ENCODE measurements at places on chromosomes 6 and 20.

DNA sequence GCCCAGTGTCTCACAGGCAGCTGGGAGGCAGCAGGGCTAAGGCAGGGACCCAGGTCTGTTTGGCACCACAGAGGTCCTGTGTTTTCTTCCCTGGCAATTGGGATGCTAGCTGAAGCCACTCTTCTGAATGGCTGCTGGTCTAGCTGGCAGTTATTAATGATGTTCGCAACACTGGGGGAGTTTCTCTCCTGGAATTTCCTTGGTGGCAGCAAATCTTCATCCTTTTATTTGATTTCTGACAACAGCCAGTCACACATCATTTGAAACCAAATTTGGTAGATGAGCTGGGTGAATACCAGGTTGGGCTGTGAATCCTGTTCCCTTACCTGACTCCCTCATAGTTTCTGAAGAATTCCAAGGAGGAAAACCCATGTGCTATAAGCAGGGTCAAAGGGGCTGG lies 40.8 kb upstream of the SLC4A11 start:
- H3K4me3 ChIP-seq: no peak overlapping the region
- peaks cover 13% of the 10 kb centered on the region for H3K36me3 ChIP-seq
- H3K4me1 ChIP-seq: peaks cover 3% of the 10 kb centered on the region

DNA sequence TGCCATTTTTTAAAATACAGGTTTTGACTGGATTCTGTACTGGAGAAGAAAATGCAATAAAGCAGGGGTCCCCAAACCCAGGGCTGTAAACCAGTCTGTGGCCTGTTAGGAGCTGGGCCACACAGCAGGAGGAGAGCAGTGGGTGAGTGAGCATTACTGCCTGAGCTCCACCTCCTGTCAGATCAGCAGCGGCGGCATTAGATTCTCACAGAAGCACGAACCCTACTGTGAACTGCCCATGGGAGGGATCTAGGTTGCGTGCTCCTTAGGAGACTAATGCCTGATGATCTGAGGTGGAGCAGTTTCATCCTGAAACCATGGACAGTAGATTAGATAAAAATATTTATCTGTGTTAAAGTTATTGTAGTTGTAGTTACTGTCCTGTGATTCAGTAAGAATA lies 21.1 kb upstream of the FBXO9 start:
- H3K4me1 ChIP-seq: peaks cover 21% of the 10 kb centered on the region
- no peak for DNase-seq
- H3K4me3 ChIP-seq: no peak overlapping the region
- H3K27me3 ChIP-seq: no peaks in the 10 kb centered on the region
- H3K27ac ChIP-seq: no peak overlapping the region
- H3K36me3 ChIP-seq: peaks cover 13% of the 10 kb centered on the region

GRCh38 chr6:75091467-75092190 lies 114.2 kb downstream of the COL12A1 start:
- no peak for DNase-seq
- H3K4me3 ChIP-seq: no peak overlapping the region
- H3K4me1 ChIP-seq: no peaks in the 10 kb centered on the region
- H3K27ac ChIP-seq: no peak overlapping the region
- no peaks in the 10 kb centered on the region for H3K36me3 ChIP-seq
- H3K27me3 ChIP-seq: peaks cover 4% of the 10 kb centered on the region

DNA sequence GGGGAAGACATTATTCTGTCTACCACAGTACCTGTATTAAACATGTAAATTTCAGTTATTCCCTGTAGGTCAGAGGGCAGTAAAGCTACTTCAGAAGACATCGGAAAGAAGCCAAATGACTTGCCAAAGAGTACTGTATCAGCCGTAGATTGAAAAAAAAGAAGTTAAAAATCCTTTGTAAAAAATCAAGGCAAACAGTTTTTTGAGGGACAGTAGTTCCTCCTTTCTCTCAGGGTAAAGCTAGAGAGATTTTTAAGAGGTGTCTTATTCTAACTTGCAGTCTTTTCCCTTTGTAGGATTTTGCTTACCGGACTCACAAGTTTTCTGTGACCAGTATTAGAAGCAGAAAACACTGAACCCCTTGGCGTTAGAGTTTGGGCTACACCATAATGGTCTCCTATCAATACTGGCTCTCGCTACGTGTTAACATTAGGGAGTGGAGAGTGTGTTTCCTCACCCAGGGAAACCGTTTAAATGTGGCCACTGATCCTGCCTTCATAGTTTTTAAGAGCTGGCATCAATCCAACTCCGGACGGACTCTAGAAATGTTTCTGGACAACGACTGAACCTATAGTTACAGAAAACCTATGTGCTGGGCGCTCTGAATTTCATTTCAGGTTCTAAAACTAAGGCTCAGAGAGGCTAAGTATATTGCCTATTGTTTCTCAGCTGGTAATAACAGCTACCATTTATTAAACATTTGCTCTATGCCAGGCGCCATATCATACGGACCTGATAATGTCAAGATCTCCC lies 1.3 kb upstream of the ASXL1 start:
- peak overlapping the region; percentile 95 for H3K27ac ChIP-seq
- H3K27me3 ChIP-seq: no peaks in the 10 kb centered on the region
- DNase-seq: no peak
- peak overlapping the region; percentile 96 for H3K4me3 ChIP-seq
- H3K36me3 ChIP-seq: no peaks in the 10 kb centered on the region
- peaks cover 25% of the 10 kb centered on the region for H3K4me1 ChIP-seq

GRCh38 chr6:20159781-20160540 lies 52.3 kb downstream of the MBOAT1 start:
- peaks cover 5% of the 10 kb centered on the region for H3K4me1 ChIP-seq
- H3K36me3 ChIP-seq: peaks cover 2% of the 10 kb centered on the region
- no peak for DNase-seq
- H3K27me3 ChIP-seq: no peaks in the 10 kb centered on the region
- H3K4me3 ChIP-seq: no peak overlapping the region

DNA sequence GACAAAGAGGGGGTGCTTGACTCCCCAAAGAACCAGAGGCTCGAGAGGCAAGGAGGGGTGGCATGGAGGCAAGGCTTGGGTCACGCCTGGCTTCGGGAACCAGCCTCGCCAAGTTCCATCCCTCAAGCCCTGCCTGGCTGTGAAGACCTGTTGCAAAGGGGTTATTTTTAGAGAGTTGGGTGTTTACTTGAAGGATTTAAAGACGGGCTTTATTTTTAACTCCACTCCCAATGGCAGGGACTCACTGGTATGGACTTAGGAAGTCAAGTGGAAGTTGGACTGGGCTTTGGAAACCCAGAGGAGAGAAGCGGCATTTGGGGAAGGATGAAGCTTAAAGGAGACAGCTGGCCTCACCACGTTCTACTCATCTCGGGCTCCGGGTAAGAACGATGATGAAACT lies 43.1 kb downstream of the JPH2 start:
- H3K27ac ChIP-seq: no peak overlapping the region
- no peak for DNase-seq
- peaks cover 3% of the 10 kb centered on the region for H3K4me1 ChIP-seq
- peaks cover 5% of the 10 kb centered on the region for H3K36me3 ChIP-seq
- peaks cover 43% of the 10 kb centered on the region for H3K27me3 ChIP-seq
- H3K4me3 ChIP-seq: no peak overlapping the region

DNA sequence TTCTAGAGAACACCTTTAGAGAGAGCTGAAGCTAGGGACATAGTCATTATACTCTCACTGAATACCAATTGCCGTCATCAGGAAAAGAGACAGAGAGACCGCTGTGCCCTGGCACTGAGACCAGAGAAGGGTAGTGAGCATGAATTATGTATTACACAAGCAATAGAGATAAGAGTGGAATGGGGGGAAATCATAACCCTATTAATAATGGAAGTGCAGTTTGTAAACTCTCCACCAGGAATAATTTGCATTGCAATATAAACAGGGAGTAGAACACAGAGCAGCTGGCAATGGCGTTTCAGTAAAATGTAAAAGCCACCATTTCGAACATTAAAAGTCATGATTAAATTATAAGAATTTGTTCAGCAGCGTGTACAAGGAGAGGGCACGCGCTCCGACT lies 244.5 kb downstream of the MAFB start:
- no peak overlapping the region for H3K4me3 ChIP-seq
- no peak overlapping the region for H3K27ac ChIP-seq
- no peaks in the 10 kb centered on the region for H3K36me3 ChIP-seq
- no peak for DNase-seq
- no peaks in the 10 kb centered on the region for H3K4me1 ChIP-seq

DNA sequence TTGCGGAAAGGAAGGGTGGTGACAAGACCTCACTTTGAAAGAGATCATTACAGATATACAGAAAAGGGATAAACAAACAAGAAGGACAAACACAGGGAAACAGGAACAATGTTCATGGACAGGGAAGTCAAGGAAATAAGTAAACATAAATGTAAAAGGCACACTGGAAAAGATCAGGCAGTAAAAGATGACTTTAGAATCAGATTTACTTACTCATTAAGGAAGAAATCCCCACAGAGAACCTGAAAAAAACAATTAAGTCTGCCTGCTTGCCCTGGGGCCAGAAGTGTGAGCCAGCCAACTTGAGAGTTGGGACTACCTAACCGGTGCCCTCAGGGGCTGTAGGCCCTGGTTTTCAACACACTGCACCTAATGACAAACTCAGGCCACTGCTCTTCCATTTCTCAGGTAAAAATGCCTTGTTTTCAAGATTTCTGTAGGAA lies 1.7 kb downstream of the APMAP start:
- H3K4me1 ChIP-seq: peaks cover 45% of the 10 kb centered on the region
- no peaks in the 10 kb centered on the region for H3K27me3 ChIP-seq
- peak overlapping the region; percentile 98 for H3K4me3 ChIP-seq
- H3K36me3 ChIP-seq: no peaks in the 10 kb centered on the region

GRCh38 chr6:157534134-157534871 lies 153.3 kb downstream of the ZDHHC14 start:
- no peaks in the 10 kb centered on the region for H3K27me3 ChIP-seq
- H3K4me1 ChIP-seq: peaks cover 26% of the 10 kb centered on the region
- peak overlapping the region; percentile 93 for H3K27ac ChIP-seq
- DNase-seq: no peak
- H3K36me3 ChIP-seq: no peaks in the 10 kb centered on the region

DNA sequence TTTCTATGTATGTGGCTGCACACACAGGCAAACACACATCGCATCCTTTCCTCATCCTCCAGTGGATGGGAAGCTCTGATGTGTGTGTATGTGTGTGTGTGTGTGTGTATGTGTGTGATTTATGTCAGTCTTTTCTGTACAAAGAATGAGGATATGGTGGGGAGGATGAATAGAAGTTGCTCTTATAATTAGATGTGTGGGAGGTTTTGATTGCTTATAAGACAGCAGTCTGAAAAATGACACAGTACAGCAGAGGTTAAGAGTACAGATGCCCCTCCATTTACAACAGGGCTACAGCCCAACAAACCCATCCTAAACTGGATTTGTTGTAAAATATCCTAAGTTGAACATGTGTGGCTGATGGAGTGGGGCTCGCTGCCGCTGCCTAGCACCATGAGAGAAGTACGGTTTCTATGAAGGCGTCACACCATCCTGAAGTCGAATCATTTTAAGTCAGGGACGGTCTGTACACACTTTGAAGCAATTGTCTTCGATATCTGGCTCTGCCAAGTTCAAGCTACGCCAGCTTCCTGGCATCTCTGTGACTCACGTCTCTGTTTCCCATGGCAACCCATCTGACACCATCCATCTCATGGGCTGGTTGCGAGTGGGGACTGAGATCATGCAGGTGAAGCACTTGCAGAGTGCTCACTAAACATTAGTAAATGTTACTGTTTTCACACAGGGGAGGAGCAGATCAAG lies 252.6 kb downstream of the MYLK4 start:
- H3K4me1 ChIP-seq: no peaks in the 10 kb centered on the region
- DNase-seq: no peak
- peaks cover 38% of the 10 kb centered on the region for H3K27me3 ChIP-seq
- no peak overlapping the region for H3K27ac ChIP-seq
- no peak overlapping the region for H3K4me3 ChIP-seq

GRCh38 chr20:24705486-24705885 lies 236.1 kb downstream of the SYNDIG1 start:
- H3K27ac ChIP-seq: no peak overlapping the region
- no peak overlapping the region for H3K4me3 ChIP-seq
- peaks cover 18% of the 10 kb centered on the region for H3K27me3 ChIP-seq
- no peak for DNase-seq

GRCh38 chr6:33195304-33196165 lies 3.3 kb upstream of the COL11A2 start:
- no peak for DNase-seq
- peak overlapping the region; percentile 43 for H3K27ac ChIP-seq

- H3K4me3 ChIP-seq: peak overlapping the region; percentile 68
- peaks cover 4% of the 10 kb centered on the region for H3K4me1 ChIP-seq
- H3K27ac ChIP-seq: peak overlapping the region; percentile 66
- peaks cover 49% of the 10 kb centered on the region for H3K27me3 ChIP-seq
- H3K36me3 ChIP-seq: no peaks in the 10 kb centered on the region
- no peak for DNase-seq
Observed at GRCh38 chr6:4647414-4648365, 128.5 kb upstream of the CDYL start.

DNA sequence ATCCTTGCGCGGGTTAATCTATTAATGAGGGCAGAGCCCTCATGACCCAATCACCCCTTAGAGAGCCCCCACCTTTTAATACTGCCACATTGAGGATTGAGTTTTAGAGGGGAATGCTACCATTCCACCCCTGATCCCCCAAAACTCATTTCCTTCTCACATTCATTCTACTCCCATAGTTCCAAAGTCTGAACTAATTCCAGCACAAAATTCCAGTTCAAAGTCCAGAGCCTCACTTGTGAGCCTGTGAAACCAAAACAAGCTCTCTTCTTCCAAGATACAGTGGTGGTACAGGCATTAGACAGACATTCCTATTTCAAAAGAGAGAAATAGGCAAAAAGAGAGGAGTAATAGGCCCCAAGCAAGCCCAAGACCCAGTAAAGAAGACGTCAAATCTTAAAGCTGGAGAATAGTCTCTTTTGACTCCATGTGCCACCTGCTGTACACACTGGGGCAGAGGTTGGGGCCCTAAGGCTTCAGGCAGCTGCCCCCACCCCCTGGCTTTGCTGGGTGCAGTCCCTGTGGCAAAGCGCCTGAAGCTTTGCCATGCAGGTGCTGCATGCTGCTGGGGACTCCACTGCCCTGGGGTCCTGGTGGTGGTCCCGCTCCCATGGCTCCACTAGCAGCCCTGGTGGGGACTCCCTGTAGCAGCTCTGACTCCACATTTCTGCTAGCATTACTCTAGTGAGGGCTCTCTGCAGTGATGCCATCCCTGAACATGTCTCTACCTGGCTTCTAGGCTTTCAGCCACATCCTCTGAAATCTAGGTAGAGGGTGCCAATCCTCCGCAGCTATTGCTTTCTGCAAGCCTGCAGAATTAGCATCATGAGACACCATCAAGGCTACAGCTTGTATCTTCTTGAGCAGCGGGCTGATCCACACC lies 41.3 kb downstream of the RSPH3 start:
- no peaks in the 10 kb centered on the region for H3K27me3 ChIP-seq
- H3K4me1 ChIP-seq: peaks cover 9% of the 10 kb centered on the region
- H3K27ac ChIP-seq: peak overlapping the region; percentile 37
- DNase-seq: no peak
- no peaks in the 10 kb centered on the region for H3K36me3 ChIP-seq

GRCh38 chr6:80921861-80922460 lies 815.5 kb downstream of the BCKDHB start:
- DNase-seq: no peak
- no peak overlapping the region for H3K4me3 ChIP-seq
- no peak overlapping the region for H3K27ac ChIP-seq
- no peaks in the 10 kb centered on the region for H3K36me3 ChIP-seq
- H3K4me1 ChIP-seq: no peaks in the 10 kb centered on the region

Measured in T-helper 17 cell (primary cell).